Tibial artery (tissue), 4 donors: ENCODE measurements at places on chromosomes 1 and 21.

GRCh38 chr1:41021526-41022308 is at the start of gene SLFNL1:
Gene SLFNL1, minus strand, starts transcription at chr1:41021725. Its CDS starts 1,065 bp downstream, at chr1:41020660.
- peak; percentile 62 for DNase-seq

- DNase-seq = no peak
Measured at GRCh38 chr1:170214117-170215032, 68.6 kb downstream of the NTMT2 start.

DNA sequence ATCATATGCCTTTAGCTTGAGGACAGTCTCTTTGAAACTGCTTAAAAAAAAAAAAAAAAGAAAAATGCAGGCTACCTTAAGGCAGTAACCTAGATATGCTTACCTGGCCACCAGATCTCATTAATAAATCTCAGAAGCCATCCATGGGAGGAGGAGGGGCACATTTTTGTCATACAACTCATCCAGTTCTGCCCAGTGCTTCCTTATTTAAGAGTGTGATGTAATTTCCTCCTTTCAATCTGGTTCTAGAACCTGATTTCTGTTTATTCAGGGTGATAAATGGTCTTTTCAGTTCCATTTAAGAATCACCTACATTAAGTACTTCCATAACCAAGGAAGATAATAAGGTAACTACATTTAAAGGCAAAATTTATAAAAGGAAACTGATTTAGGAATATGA is 6.1 kb downstream of the ERRFI1 start:
- no peak for DNase-seq

DNA sequence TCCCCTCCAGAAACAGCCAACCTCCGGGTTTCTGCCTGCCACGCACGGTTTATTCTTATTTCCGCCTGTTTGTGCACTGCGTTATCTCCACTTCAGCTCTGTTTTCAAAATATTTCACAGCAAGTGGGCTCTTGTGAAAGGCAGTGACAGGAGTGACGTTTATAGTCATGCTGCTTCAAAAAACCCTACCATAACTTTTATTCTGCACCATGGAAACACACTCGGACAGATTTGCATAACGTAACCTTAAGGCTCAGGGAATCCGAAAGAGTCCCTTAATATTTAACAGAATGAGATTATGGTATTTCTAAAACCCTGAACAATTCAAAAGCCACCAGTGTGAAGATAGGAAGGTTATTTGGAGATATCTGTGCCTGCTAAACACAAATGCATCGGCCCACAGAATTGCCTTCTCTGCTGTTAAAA is 782 bp upstream of the SDE2 start:
- DNase-seq = no peak

DNA sequence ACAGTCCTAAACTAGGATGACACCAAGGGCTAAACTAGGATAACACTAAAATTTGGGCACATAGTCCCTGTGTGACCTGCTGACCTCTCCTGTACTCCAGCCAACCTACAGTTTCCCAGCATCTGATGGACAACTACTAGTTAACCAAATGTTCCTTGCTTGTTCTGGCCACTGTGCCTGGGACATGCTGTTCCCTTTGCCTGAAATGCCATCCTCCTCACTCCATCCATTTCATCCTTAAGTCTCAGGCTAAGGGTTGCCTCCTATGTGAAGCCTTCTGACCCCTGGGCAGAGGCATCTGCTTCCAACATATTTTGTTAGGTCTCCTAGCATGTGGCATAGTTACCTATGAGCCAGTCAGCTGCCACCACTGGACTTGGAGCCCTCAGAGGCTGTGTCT is 204.9 kb upstream of the JUN start:
- no peak for DNase-seq

DNA sequence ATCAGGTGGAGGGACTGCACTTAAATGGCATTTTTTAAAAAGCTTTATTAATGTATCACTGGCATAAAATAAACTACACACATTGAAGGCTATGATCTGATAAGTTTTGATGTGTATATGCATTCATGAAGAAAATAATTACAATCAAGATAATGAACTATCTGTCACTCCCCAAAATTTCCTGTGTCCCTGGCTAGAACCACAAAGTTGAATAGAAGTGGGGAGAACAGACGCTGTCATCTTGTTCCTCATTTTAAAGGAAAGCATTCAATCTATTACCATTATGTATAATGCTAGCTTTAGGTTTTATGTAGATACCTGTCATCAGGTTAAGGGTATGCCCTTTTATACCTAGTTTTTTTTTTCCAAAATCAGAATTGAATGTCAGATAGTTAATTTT is 38.1 kb upstream of the C1orf87 start:
- no peak for DNase-seq

GRCh38 chr1:87686136-87686495 is 357.4 kb downstream of the LMO4 start:
- DNase-seq = no peak

DNA sequence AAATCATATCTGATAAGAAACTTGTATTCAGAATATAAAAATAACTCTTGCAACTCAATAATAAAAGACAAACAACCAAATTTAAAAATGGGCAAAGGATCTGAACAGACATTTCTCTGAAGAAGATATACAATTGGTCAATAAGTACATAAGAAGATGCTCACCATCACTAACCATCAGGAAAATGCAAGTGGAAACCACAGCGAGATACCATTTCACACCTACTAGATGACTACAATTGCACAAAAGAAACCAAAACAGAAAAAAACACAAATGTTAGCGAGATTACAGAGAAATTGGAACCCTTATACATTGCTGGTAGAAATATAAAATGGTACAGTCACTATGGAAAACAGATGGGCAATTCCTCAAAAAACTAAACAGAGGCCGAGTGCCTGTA is 11.5 kb upstream of the ZNF683 start:
- DNase-seq = no peak

- DNase-seq = no peak
Measured at GRCh38 chr1:237610157-237610556, 280.6 kb downstream of the ZP4 start.

DNA sequence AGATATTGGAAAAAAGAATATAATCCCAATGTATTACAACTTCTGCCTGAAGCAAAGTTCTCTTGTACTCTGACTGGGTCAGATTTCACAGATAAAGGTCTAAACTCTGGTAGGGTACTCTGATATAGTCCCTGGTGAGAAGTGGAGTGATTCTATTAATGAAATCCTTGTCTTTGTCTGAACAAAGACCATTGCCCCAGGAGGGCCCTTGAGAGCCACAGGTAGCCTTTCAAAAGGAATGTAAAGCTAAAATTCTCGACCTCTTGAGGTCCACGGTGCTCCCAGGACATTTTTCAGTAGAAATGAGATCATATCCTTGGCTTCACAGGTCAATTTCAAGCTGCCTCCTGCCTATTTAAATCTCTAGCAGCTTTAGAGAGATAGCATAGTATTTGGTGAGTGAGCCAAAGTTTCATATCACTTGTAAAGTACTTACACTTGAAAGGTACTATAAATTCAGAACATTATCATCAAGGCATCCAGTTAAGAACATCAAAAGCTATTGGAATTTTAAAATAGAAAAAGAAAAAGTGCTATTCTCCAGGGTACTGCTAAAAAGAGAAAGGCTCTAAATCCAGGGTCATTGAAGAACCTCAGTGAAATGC is 10.1 kb downstream of the TNNI3K start:
- no peak for DNase-seq

GRCh38 chr1:174052621-174053020 is 30.5 kb upstream of the RC3H1 start:
- no peak for DNase-seq

DNA sequence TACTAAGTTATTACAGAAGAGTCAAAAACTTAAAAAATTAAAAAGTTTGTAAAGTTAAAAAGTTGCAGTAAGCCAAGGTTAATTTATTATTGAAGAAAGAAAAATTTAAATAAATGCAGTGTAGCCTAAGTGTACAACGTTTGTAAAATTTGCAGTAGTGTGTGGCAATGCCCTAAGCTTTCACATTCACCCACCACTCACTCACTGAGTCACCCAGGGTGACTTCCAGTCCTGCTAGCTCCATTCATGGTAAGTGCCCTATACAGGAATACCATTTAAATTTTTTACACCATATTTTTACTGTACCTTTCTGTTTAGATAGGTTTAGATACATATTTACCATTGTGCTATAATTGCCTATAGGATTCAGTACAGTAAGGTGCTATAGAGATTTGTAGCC is 88.6 kb downstream of the CTH start:
- DNase-seq = no peak

- peak; percentile 79 for DNase-seq
Measured at GRCh38 chr1:150168960-150169601, 19.4 kb downstream of the PLEKHO1 start.

DNA sequence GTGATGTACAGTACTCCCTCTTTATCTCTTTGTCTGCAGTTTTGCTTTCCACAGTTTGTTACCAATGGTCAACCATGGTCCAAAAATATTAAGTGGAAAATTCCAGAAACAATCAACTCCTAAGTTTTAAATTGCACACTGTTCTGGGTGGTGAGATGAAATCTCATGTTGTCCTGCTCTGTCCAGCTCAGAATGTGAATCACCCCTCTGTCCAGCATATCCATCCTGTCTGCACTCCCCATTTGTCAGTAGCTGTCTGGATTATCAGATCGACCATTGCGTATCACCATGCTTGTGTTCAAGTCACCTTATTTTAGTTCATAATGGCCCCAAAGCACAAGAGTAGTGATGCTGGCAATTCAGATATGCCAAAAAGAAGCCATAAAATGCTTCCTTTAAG is 118.2 kb upstream of the PDE4B start:
- DNase-seq = no peak

- DNase-seq = peak; percentile 31
Measured at GRCh38 chr1:37540036-37540785, 13.9 kb downstream of the SNIP1 start.

- no peak for DNase-seq
Measured at GRCh38 chr1:108557296-108557695, 2.6 kb upstream of the EEIG2 start.

- DNase-seq = no peak
Measured at GRCh38 chr21:33022489-33022827, 3.3 kb upstream of the OLIG2 start.

DNA sequence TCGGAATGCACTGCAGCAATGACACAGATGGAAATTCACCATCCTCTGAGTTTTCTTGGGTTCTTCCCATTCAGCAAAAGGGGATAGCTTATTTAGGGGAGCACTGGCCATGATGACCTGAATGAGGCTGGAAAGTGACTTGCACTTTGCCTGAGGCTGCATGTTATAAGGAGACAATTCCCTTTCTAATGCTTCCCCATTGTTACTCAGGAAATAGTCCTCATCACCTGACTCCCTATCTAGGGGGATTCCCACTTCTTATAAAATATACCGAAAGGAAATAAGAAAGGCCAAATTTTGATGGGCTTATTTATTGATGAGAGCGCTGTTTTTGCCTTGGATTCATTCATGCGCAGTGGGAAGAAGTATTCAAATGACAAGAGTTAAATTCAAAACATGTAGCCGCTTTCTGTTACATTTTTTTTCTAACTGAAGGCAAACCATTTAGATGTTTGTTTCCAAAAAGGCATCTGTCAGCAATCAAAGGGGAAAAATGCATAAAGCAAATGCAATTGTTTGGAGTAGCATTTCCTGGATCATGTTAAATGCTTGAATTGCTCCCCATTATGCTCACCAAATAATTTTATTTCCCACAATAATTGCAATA is 220.3 kb upstream of the NFIA start:
- no peak for DNase-seq

- DNase-seq = no peak
Measured at GRCh38 chr1:183841950-183842794, 37.3 kb downstream of the RGL1 start.

DNA sequence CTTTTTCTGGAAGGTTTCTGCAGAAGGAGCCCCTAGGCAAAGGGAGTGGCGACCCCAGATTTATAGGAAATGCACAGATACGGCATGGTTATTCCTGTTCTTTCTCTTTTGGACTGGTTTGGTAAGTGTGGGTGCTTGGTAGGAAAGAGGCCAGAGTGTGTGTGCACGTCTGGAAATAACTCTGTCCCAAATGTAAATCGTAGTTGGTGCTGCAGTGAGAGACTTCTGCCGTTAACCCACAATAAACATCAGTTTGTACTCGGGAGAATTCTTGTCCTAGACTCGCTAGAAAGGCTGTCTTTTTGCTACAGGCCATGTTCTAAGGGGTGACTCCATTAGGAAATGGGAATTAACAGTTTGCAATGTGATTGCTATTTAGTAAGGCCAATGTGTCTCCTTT is 779 bp downstream of the SLC44A3 start:
- no peak for DNase-seq

- DNase-seq = no peak
Measured at GRCh38 chr1:90705956-90706355, 11.1 kb downstream of the BARHL2 start.

DNA sequence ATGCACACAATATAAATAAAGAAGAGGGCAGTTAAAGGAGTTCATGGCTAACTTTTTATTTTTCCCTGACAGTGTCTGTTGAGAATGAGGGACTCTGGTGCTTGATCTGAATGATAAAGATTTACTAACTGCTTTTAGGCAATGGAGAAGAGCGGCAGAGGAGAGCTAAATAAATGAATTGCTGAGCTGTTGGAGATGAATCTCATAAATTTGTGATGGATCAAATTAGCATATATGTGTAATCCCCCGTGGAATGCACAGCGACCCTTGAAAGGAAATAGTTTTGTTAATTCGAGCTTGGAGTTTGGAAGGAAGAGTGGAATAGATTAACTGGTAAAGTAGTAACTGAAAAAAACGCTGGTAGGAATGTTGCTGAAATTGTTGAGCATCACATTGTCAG is 40.2 kb downstream of the HMCN1 start:
- no peak for DNase-seq

DNA sequence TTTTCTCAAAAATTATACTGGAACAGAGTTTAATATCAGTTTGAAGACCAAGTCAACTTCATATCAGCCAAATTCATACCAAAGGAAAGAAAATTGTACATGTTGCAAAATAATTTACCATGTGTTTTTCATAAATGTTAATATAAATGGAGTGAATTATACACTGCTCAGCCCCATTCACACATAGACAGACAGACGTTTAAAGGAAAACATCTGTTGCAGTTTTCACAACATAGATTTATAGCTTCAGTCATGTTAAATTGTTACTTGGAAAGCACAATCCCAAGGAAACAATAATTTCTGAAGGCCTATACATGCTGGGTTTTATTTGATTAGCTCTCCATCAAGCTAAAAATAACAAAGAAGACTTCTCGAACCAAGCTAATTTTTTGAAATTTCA is 27.8 kb upstream of the HYI start:
- DNase-seq = no peak

DNA sequence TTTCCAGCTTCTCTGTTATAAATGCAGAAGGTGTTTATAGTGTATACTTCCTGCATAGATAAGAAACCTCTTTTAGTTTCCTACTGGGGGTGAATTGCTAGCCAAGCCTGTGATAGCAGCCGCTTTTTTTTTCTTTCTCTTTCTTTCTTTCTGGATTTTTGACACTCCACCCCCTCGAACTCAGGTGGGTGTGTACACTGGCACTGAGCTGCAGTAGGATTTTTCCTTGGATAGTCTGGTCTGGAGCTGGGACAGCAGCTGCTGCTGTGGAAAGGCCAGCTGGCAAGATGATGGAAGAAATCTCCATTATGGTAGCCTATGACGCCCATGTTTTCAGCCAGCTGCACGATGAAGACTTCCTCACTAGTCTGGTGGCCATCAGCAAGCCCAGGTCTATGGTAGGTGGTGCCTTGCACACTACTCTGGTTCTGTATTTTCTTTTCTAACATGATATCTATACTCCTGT is 122.5 kb upstream of the CACYBP start:
- DNase-seq = no peak
